ENCODE measurements at places on chromosomes 13 and 19.

DNA sequence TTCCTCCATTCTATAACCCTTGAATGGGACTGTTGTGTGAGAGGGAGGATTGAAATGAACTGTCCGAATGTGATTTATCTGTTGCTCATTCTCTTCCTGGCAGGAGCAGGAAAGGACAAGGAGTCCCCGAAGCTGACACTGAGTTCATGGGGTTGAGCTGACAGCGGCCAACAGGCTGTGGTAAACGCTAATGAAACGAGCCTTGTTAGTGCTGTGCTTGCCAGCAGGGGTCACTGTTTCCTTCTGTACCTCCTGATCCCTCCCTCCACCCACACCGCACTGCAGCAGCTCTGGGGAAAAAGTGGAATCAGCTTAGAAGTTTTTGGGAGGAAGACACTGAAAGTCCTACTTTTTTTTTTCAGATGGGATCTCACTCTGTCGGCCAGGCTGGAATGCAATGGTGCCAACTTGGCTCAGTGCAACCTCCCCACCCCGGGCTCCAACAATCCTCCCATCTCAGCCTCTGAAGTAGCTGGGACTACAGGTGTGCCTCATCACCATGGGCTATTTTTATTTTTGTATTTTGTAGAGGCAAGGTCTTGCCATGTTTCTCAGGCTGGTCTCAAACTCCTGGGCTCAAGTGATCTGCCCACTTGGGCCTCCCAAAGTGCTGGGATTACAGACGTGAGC is 6.7 kb upstream of the ZNF761 start:
- peak; percentile 63 for DNase-seq

GRCh38 chr13:76886292-76887075 is at the start of gene KCTD12:
KCTD12 (minus strand) TSS chr13:76886405; CDS start chr13:76886148, 257 bp downstream.
- peak; percentile 83 for DNase-seq

DNA sequence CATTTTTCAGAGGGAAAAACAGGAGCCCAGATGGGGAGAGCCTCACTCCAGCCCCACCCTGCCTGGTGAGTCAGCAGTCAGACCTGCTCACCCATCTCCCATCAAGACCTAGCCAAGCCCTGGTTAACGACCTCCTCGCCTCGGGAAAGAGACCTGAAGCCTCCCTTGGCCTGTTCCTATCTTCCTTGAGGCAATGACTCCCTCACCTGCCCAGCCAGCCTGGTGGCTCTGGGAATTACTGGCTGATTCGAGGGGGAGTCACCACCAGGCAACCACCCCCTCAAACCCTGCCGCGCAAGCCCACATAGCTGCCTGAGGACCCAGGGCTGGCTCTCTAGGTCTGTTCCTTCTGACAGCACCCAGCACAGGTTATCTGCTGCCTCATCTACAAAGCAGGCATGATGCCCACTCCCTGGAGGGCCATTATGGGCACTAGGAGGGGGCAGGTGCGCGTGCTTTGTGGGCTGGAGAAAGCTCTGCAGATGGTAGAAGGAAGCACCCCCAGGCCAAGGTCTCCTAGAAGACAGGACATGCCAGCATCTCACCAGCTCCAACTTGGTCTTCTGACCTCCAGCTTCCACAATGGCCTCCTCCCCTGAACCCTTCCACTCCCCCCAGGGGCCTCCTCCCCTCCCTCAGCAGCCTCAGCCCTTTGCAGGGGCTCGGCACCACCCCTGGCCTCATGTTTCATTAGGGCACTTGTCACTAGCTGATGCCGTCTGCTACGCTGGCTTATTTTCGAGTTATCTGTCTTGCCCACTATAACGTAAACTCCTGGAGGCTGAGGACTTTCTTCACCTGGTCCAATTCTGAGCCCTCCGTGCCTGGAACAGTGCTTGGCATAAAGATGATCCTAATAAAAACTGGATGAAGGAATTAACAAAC is 10.4 kb downstream of the DEDD2 start:
- DNase-seq, result peak; percentile 36

GRCh38 chr19:3370214-3370720 is 3.9 kb downstream of the NFIC start:
- no peak for DNase-seq

GRCh38 chr13:67001363-67001762 is 228.8 kb downstream of the PCDH9 start:
- DNase-seq, result no peak

DNA sequence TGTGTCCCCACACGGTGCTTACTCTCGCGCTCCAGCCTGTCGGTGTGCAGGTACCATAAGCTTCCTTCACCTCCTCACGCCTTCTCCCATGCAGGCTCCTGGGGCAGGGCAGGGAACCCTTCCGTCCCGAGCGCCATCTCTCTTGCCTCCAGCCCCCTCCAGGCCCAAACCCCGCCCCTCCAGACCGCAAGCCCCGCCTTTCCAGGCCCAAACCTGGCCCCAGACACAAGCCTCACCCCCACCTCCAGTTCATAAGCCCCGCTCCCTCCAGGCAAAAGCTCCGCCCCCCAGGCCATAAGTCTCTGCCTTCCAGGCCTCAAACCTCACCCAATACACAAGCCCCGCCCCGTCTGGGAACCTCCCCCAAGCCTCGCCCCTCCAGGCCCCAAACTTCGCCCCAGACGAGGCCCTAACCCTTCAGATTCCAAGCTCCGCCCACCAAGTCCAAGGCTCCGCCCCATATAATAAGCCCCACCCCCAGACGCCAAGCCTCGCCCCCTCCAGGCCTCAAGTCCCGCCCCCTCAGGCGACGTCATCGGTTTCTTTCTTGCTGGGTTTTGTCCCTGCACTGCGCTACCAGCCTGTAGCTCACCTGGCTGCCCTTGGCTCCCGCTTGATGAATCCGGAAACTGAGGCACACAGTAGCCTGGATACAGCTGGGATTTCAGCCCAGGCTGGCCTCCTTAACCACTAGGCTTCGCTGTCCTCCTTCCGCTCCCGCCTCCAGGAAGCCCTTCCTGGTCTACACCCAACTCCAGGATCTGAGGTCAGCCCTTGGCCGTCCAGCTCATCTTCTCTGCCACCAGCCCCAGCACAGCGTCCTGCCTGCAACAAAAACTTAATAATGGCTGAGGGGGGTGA is 16.1 kb downstream of the MKNK2 start:
- DNase-seq, result no peak

GRCh38 chr13:48424212-48424611 is 11.3 kb upstream of the LPAR6 start:
- DNase-seq, result no peak

- DNase-seq, result no peak
Measured at GRCh38 chr19:6761053-6761676, 6.1 kb downstream of the SH2D3A start.

DNA sequence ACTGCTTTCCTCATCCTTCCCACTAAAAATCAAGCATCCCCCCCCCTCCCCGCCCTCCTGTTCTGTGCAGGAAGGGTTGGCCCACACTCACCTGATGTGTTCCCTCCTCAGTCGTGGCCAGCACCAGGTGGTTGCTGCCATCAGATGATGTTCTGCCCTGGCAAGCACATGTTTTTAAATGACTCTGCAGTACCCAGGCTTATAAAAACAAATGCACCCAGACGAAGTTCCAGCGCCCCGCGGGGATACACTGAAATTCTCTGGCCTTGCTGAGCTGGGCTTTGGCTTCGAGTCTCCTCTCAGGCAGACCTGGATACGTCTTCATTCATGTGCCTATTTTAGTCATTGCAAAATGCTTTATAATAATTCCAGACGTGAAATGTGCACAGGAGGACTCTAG is 316.3 kb downstream of the DLEU7 start:
- no peak for DNase-seq

GRCh38 chr13:65133094-65133493 is 2097.0 kb downstream of the PCDH9 start:
- no peak for DNase-seq

DNA sequence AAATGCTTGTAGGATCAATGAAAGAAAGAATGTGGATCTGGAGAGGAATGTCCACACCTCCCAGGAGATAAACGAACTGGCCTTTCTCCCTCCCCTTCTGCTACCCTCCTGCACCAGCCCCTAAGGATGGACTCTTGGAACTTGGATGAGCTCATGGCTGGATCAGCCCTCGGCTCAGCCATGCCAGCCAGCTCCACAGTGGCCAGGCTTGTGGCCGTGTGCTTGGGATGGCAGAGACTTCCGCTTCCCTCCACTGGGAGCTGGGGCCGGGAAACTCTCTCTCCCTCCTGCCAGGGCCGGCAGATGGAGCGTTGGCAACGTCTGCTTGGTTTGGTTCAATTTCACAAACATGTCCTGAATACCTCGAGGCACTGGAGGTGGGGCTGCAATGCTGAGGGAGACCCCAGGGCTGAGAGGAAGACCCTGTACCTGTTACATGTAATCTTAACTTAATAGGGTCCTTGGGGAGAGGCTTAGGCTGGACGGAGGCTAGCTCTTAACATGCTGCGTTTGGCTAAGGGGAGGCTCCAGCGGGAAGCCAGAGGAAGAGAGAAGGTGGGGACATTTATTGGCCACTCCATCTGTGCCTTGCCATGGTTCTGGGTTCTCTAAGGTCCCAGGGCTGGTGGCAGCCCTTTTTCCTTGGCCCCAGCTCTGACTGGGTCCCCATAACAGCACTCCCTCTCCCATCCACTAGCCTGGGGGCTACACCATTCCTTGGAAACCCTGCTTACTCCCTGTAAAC is 152.5 kb downstream of the IER2 start:
- peak; percentile 24 for DNase-seq

GRCh38 chr19:48290401-48290770 is 20.5 kb downstream of the ZNF114 start:
- DNase-seq, result peak; percentile 26

DNA sequence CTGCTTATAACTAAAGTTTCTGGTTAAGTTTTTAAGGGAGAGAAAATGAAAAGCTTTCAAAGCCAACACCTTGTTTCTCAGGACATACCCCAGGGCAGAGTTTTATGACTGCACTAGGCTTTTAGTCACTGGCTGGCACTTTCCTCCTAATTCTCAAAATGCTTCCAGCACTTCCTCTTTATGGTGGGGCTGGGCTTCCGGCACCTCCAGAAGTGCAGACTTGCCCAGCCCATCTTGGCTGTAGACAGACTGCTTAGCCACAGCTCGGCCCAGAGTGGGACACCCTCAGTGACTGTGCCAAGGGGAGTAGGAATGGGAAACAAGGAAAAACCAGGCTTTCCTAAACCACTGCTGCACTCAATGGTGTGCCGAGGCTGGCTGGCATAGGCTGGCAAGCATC is 23.2 kb upstream of the GTF3A start:
- no peak for DNase-seq

DNA sequence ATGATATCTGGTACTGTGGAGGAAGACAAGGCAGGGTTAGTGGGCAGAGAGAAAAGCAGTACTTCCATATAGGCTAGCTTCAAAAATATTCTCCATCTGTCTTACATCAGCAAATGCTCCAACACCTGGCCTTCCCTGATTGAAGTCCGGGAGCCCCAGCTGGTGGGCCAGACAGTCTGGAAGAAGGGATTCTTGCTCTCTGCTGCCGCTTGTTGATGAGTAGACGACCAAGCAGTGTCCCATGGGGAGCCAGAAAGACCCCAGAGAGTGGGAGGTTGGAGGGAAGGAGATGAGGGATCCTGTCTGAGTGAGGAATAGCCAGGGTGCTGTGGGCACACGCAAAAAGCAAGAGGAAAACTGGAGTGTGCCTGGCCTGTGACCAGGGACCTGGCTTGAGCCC is 95.1 kb downstream of the ATP8A2 start:
- DNase-seq, result no peak

DNA sequence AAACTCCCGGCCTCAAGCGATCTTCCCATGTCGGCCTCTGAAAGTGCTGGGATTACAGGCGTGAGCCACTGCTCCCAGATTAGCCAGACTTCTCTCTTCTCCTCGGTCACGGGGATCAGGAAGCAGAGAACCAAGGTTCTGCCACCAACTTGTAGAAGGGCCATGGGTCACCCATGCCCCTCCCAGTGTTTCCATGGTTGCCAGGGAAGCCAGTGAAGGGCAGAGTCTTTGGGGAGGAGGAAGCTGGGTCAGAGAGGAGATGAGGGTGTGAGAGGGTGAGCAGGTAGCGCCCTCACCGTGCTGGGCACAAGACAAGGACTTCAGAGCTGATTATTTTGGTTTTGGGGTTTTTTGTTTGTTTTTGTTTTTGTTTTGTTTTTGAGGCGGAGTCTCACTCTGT is 77.1 kb downstream of the GNG7 start:
- no peak for DNase-seq

DNA sequence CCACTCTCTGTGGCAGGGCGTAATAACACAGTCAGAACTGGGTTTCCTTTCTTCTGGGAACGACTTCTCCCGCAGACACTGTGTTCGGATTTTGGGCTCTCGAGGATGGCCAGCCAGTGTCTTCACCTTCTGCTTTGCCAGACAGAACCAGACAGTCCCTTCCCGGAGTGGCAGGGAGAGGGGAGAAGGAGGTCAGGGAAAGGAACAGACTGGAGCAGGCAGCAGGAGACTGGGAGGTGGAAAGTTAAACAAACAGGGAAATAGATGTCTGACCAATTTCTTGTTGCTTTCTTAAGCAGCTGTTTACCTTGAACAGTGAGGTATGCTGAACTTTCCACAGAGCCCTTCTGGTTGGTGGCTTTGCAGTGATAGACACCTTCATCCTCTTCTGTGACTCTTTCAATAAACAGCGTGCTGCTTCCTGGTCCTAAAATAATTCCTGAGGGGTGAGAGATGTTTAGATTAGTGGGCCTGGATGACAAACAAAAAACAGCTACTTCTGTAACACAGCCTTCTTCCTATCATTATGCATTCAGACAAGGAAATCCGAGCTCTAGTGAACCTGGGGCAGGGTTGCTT is 137.6 kb downstream of the FLT1 start:
- no peak for DNase-seq

GRCh38 chr19:18503971-18504885 is 17.6 kb downstream of the ELL start:
- DNase-seq, result no peak

DNA sequence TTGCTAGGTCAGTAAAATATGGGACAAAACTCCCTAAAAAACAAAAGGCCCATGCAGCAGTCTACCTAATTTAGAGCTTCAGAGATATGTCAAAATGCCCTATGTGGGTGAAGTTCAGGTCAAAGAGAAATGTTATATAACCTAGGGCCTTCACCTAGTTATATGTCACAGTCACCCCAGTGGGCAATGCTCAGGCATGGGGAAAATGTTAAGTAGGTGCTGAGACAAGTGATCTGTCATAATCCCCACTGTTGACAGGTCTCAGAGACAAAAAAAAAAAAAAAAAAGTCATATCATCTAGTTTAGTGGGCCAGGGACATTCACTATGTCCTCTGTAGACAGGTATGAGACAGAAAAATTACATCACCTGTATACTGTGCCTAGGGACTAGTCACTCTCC is 128.6 kb upstream of the ZNF91 start:
- DNase-seq, result no peak

All from AG10803 (cell line).